ENCODE measurements at places on chromosomes 12 and 14.

- DNase-seq = no peak
Observed at GRCh38 chr12:94855853-94856252, 147.6 kb downstream of the NDUFA12 start.

DNA sequence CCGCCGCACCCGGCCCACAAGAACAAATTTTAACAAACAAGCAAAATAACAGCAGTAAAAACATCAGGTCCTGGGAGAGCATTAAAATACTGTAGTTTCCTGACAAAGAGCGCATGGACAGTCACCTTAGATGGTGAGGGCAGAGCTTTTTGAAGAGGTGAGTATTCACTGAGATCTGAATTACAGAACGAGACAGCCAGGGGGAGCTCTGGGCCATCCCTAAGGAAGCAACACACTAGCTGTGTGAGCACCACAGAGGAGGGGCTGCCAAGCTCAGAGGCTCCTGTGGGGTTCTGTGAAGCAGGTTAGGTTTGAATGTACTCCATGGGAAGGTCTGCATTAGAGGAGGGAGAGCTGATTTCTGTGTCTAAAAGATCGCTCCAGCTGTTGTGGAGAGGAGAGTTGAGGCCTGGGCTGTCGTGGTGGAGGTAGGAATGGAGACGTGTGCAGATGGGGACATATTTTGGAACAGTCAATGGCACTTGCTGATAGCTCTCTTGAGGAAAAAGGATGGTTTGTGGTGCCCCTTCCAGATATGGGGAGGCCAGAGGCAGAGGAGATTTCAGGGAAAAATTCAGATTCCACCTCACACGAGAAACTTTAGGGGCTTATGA is 72.9 kb downstream of the TRAFD1 start:
- no peak for DNase-seq

DNA sequence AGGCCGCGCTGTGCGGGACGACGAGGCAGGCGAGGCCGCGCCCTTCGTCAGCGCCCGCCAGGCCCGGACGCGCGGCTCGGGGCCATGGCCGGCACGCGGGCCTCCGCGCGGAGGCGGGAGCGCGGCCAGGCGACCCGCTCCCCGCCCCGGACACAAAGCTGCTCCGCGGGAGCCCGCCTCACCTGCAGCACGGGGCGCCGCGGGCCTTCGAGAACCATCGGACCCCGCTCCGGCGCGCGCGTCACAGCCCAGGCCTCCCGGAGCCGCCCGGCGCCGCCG is 342 bp downstream of the DICER1 start:
- no peak for DNase-seq

DNA sequence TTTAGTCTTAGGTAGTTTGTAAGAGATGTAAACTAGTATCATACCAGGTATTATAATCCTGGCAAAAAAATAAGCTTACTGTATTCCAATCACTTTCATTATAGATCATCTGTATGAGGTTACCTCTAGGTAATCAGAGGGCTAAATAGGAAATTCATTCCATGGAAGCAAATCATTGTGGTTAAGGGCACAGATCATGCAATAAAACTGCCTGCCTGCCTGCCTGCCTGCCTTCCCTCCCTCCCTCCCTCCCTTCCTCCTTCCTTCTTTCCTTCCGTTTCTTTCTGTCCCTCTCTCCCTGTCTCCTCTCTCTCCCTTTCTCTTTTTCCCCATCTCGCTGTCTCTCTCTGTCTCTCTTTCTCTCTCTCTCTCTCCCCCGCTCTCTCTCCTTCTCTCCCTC is 3.2 kb upstream of the CLEC9A start:
- DNase-seq = no peak

- DNase-seq = no peak
Observed at GRCh38 chr12:32002848-32003493, 43.8 kb downstream of the RESF1 start.
